ENCODE measurements at places on chromosomes 13 and 19.

DNA sequence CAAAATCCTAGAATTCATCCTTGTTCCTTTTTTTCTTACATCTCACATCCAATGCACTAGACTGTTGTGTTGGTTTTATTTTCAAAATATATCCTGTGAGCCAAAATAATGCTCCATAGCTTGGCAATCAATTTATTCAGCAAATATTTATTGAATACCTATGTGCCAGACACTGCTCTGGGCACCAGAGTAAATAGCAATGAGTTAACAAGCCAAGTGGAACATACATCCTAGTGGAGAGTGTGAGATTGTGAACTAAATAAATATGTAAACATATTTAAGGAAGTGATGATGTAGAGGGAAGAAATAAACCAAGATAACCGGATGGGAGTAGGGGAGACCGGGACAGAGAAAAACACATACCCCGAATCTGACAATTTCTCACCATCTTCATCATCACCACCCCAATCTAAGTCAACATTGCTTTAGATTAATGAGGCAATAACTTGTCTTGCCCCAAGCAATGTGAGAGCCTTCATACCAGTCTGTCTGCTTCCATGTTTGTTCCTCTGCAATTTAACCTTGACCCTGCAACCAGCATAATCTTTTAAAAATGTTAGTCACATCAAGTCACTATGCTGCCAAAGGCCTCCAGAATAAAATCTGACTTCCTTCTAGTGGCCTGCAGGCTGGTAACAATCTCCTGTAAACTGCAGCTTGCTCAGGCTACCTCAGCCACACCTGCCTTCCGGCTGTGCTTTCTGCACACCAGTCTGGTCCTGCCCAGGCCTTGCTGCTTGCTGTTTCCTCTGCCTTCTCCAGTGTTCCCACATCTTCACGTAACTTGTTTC lies 199.2 kb downstream of the DLEU7 start:
- no peak for DNase-seq

DNA sequence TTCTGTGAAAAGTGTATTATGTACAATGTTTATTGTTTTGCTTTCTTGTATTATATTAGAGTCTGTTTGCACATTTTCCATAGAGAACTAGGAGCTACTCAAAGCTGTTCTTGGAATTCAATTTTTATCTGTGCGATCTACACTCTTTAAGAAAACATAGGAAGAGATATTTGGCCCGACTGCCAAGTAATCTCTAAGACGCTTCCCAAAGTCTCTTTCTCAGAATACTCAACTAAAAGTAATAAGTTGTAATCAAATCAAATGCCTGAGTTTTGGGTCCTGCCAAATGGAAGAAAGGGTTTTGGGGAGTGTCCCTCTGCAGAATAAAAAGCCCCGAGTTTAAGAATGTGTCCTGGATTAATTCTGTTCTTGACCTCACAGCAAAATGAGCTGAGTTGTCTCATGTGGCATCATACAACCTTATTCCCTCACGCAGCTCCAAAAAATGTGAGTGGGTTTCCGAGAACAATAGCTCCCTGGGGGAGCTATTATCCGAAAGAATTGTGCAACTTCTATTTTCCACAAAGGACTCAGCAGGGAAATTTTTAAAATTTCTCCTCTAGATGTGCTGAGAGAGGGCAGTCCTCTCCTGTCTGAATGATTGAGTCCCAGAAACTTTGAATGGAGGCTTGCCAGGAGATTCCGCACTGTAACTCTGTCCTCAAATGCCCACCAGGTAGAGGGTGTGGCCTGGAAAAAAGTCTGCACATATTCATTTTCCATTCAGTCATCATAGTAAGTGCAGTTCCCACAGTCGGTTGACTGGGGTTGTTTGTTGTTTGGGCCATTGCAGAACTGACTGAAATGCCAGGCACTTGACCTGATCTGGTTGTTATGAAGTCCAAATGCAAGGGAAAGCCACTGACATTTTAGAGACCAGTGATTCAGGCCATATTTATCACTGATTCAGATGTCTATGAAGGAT lies 280.0 kb upstream of the SOX21 start:
- no peak for DNase-seq

- DNase-seq: no peak
Observed at GRCh38 chr13:110651726-110652230, 36.4 kb downstream of the NAXD start.

DNA sequence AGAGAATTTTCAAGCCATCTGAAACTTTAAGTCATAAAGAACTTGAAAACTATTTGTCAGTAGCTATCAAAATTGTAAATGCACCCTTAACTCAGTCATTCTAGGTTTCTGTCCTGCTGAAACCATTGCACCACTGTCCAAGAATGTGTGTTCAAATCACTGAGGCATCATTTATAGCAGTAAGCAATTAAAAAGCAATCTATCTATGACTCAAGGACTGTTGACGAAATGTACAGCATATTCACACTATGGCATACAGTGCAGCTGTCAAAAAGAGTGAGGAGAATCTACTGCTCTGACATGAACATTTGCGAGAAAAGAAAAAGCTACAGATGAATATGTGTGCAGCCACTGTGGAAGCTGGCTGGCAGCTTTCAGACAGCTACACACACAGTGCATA lies 71.2 kb downstream of the ING1 start:
- DNase-seq: no peak

DNA sequence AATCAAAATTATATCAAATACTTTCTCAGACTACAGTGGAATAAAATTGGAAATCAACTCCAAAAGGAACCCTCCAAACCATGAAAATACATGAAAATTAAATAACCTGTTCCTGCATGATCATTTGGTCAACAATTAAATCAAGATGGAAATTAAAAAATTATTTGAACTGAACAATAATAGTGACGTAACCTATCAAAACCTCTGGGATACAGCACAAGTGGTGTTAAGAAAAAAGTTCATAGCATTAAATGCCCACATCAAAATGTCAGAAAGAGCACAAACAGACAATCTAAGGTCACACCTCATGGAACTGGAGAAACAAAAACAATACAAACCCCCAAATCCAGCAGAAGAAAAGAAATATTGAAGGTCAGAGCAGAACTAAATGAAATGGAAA lies 1460.7 kb downstream of the OLFM4 start:
- DNase-seq: no peak

DNA sequence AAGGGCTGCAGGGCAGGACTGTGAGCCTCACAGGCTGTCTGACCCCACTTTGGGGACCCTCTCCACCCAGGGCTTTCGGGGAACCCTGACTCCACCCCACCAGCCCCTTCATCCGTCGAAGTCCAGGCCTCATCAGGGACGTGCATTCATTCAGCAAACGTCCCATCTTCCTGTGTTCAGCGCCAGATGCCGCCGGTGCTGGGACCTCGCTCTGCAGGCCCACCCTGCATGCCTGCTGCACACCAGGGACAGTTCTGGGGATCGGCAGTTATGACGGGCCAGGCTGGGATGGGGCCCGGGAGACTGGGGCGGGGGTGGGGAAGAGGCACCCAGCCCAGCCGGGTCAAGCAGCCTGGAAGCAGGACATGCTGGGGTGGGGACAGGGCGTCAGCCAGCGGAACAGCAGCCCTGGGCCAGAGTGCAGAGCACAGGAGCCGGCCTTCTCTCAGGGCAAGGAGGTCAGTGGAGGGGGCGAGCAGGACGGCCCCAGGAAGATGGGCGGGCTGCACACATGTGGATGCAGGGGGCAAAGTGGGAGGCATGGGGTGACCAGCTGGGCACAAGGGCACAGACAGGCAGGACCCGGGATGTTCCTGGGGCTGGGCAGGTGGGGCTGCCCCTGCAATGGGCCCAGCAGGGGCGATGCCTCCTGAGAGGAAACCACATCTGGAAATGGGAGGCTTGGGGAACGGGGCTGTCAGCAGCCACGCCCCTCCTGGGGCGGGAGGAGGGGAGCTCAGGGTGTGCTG lies 5.1 kb downstream of the GAMT start:
- DNase-seq: no peak

DNA sequence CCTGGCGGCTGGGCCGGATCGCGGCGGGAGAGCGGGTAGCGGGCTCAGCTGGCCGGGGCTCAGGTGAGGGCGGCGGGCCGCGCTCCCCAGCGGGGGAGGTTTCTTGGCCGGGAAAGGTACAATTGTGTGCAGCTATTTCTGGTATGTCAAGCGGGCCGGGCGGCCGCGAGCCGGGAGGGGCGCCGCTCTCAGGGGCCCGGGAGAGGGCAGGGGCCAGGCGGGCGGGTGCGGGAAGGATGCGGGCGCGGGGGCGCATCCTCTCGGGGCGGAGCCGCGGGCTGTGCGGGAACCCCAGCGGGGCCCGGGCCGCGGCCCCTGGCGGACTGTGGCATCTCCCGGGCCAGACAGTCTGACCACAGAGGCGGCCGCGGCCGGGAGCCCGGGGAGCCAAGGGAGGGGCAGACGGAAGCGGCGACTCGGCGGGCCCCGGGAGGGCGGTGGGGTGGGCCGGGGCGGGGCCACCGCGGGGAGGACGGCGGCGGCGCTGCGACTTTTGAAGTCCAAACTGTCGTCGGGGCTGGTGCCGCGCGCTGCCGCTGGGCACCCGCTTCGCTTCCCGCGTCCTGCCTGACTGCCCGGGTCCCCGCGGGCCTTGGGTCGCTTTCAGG lies at the start of gene LMO7:
TSS of gene LMO7 (plus strand) at position 503 of the 608 bp plus-strand sequence. CDS start 328 bp downstream, outside the sequence.
- peak; percentile 73 for DNase-seq

Measured in astrocyte of the spinal cord (primary cell).